SW 1271 (cell line): ENCODE measurements at places on chromosomes 12 and 14.

DNA sequence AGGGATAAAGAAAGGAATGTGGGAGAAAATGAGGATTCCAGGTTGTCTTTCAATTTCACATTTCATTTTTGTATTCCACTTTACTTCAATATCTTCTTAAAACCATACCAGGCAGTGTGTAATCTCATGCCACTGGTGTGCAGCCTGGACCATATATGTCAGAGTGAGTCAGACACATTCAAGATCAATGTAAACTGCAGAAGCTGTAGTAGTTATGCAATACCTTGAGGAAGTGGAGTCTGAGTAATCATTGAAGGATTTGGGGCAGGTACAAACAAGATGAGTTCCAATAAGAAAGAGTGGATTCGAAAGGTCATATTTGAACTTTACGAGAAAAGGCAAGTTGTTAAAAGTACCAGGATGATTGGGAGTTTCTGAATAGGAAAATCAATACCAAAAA, 14.1 kb downstream of the PLCZ1 start:
- no peak for DNase-seq

DNA sequence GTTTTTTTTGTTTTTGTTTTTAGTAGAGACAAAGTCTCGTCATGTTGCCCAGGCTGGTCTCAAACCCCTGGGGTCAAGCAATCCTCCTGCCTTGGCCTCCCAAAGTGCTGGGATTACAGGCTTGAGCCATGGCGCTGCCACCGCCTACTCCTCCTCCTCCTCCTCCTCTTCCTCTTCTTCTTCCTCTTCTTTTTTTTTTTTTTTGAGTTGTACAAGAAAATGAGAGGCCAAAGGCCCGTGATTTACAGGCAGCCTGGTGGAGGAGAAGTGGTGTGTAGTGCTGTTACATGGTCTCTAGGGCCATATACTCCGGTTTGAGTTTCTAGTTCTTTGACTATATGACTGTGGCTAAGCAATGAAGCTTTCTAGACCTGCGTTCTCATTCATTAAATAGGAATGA, 29.6 kb upstream of the SPPL3 start:
- no peak for DNase-seq

- DNase-seq, result no peak
Observed at GRCh38 chr12:1500095-1500801, 94.1 kb downstream of the FBXL14 start.

DNA sequence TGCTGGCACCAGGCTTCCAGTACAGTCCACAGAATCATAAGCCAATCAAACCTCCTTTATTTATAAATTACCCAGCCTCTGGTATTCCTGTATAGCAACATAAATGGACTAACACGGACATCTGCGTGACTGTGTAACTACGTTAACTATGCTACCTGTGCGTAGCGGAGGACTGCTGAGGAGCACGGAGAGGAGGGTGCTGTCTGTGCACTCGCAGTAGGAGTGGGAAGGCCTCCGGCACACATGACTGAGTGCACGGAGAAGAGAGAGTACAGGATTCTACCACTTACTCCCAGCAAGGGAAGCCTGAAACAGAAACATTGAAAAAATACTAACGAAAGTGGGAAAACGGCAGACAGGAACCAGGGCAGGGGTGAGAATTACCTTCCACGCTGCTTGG, 22.9 kb downstream of the RAD52 start:
- DNase-seq, result no peak

DNA sequence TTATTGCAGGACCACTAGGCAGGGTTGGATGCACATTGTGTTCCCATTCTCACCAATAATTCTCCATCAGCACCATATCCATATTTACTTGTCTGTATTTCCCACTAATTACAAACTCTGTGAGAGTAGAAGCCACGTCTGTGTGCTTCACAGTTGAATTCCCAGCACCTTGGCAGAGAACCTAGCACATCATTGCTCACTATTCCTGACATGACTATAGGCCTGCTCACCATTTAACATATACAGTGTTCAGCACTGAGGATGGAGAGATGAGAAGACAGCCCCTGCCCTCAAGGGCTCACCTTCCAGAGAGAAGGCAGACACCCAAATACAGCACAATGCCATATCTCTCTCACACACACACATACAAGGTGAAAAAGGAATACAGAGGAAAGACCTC, 5.0 kb downstream of the DAD1 start:
- DNase-seq, result no peak

DNA sequence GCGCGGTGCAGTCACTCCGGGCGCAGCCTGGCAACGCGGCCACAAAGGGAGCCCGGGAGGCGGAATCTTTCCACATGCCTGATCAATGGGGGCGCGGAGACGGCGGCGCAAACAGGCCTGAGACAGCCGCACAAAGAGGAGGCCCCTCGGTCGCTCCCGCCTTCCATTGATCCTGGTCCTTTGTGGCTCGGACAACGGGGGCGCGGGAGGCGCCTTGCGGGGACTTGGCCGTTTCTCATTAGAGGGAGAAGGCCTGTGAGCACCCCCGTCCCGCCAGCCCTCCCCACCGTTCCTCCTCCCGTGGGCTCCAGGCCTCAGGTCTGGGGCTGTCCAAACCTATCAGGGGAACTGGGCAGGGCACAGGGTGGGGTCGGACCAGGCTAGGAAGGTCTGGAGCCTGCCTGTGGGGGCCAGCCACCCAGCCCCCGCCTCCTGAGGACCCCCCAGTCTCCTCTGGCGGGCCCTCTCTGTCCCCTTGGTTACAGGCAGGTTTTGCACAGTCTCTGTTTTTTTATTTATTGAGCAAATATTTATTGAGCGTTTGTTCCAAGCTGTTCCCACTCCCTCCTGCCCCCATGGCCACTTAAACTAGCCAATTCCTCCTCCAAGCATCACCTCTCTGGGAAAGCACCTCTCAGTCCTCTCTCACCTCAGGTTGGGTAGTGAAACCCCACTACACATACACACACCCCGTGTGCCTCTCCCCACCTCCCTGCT, 29.0 kb upstream of the MSI1 start:
- DNase-seq, result no peak

DNA sequence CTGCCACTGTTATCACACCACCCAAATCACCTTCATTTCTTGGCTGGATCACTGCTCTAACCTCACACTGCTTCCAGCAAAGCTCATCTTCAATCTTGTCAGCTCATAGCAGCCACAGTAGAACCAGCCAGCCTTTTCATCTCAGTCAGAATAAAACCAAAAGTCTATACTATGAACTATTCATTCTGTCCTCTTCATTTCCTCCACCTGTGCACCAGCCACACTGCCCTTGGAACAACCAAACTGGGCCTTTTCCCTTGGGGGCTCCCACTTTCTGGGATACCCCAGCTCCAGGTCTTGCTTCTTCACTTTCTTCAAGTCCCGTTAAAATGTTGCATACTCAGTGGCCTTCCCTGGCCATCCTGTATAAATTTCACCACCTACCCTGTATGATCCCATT, 234.4 kb upstream of the DAAM1 start:
- DNase-seq, result no peak
